ENCODE measurements at places on chromosomes 2 and 18.

GRCh38 chr2:197894751-197895274 lies 90.4 kb downstream of the PLCL1 start:
- DNase-seq, result no peak

- DNase-seq, result no peak
These were observed 55.7 kb downstream of the SCN2A start for GRCh38 chr2:165294912-165295311.

GRCh38 chr2:209398463-209398862 lies 25.4 kb upstream of the MAP2 start:
- DNase-seq, result no peak

GRCh38 chr2:173021939-173022371 lies 53.7 kb upstream of the MAP3K20 start:
- no peak for DNase-seq

GRCh38 chr18:79597176-79597830 lies 82.3 kb upstream of the CTDP1 start:
- no peak for DNase-seq

DNA sequence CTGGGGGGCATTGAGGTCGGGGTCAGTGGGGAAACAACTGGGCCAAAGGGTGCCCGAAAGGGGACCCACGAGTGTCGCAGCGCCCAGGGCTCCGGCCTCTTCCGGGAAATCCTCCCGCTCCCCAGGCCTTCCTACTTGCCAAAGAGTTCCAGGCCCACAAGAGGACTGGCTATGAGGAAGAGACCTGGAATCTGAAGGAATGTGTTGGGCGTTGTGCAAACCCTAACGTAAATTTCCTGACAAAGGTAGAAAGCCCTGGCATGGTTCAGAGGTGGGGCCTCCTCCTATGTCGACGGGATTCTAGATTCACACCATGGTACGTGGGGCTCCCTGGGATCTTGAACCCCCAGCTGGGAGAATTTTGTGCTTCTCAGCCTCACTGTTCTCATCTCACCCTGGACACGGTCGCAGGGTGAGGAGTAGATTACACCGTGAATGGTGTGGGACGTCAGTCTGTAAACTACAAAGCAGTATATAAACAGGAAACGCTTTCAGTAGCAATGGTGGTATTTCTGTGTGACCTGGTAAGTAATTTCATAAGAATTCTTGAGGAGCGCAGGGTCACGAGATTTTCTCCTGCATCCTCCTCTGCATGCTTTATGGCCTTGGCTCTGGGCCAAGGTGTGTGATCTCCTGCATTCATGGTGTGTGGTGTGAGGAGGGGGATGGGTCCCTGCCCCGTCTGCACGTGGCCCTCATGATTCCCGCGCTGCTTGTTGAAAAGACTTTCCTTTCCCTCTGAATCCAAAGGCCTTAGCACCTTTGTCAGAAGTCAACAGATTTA lies 868 bp downstream of the HSBP1L1 start:
- no peak for DNase-seq

DNA sequence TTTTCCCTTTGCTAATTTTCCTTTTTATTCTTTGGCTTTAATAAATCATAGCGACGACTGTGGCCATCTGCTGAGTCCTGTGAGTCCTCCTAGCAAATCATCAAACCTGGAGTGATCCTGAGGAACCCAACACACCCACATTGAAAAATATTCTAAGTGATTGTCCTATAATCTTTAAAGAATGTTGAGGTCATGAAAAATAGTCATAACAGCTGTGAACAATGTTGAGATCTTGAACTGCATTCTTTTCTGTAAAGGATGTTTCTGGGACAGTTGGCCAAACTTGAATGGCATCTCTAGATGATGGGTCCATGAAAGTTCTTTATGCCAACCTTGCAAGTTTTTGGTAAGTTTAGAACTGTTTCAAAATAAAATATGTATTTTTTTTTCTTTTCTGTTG lies 53.2 kb upstream of the ADAM23 start:
- DNase-seq, result no peak

DNA sequence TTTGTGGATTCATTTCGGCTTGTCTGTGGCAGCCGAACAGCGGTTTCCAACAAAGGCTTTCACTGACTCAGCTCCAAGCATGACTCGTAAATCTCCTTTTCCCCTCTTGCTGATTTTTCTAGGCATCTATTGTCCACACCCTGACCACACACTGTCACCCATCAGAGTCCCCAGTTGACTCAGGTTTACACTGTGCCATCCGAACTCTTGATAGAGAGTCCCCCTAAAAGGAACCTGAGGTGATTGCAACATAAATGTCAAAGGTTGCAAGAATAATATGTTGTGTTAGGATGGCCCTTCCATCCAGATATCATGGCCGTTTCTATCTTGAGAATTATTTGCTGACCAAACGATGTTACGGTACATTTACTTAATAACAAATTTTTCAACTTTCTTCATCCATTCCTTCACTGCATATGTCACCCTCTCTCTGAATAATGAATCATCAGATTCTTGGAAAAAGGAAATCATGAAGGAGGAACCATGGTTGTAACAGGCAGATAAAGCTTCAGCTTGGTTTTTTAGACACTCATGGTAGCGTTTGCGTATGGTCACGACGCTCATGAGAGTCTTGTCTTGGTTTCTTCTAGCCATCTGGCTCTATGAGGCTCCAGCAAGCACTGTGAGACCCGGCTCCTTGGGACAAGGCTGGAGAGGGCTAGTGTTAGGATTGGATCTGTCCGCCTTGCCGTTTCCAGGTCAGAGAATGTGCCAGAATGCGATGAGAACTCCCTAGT lies 72.1 kb downstream of the NPAS2 start:
- DNase-seq, result no peak

- no peak for DNase-seq
These were observed 20.3 kb upstream of the CYP1B1 start for GRCh38 chr2:38095996-38096861.
